ENCODE measurements at places on chromosomes 3 and 15. TPM values are rescaled to one million over a fixed set of nuclear protein-coding genes. Genes with fewer than 3 reads are reported as not detected.

The TICRR gene
- 0.10 TPM for total RNA-seq

The SV2B gene
- total RNA-seq: 2.9 TPM

The TP63 gene
- 0.19 TPM for total RNA-seq

The ST6GAL1 gene
- total RNA-seq: 53.3 TPM

The ATP13A5 gene
- total RNA-seq: not detected

The PPP1R14D gene
- not detected for total RNA-seq

The IL17RB gene
- total RNA-seq: 0.33 TPM

The LTF gene
- 3.6 TPM for total RNA-seq

The DAZL gene
- total RNA-seq: not detected

The CLDN1 gene
- total RNA-seq: 0.46 TPM

The PAQR9 gene
- not detected for total RNA-seq

The AP3B2 gene
- total RNA-seq: 1.4 TPM

The TMF1 gene
- total RNA-seq: 30.7 TPM

GRCh38 chr3:116179091-116179490 lies 266.2 kb downstream of the LSAMP start:
- no peak for DNase-seq

- DNase-seq: no peak
These were observed 6.6 kb downstream of the RHO start for GRCh38 chr3:129535075-129535474.

GRCh38 chr3:37912052-37912733 lies 50.5 kb downstream of the CTDSPL start:
- no peak for DNase-seq

GRCh38 chr3:13074006-13074375 lies 762 bp upstream of the IQSEC1 start:
- no peak for DNase-seq

DNA sequence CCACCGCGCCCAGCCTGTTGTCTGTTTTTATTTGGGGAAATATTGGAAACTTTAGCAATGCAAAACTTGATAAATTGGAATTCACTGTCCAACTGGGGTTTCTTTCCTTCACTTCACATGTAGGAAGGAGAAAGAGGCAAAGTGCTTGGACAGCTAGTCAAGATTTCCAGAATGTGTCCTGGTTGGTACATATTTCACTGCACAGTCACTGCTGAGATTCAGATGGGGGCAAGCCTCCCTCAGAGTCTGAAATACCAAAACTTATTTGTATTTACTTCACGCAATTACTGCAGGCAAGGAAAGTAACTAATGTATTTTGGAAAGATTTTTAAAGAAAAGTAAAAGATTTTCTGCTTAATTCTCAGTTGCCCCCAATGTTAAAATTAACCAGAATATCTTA lies 21.0 kb downstream of the LRRC31 start:
- DNase-seq: no peak

GRCh38 chr3:186454881-186455703 lies 89.1 kb downstream of the CRYGS start:
- no peak for DNase-seq

DNA sequence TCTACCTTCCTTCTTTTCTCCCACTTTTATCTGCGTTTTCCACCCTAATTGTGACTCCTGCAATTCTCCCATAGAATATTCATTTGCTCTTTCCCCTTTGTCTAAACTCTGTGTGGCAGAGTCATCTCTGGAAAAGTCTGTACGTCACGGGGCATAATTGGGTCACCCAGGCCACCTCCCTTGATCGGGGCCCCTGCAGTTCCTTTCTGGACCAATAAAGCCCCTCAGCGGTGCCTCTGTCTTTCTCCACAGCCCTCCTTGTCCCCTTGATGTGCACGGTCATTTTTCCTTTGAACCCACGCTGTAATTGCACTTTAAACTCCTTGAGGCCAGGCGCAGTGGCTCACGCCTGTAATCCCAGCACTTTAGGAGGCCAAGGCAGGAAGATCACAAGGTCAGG lies 10.7 kb downstream of the UPK1B start:
- no peak for DNase-seq

GRCh38 chr15:55868707-55869106 lies 124.7 kb downstream of the NEDD4 start:
- no peak for DNase-seq

DNA sequence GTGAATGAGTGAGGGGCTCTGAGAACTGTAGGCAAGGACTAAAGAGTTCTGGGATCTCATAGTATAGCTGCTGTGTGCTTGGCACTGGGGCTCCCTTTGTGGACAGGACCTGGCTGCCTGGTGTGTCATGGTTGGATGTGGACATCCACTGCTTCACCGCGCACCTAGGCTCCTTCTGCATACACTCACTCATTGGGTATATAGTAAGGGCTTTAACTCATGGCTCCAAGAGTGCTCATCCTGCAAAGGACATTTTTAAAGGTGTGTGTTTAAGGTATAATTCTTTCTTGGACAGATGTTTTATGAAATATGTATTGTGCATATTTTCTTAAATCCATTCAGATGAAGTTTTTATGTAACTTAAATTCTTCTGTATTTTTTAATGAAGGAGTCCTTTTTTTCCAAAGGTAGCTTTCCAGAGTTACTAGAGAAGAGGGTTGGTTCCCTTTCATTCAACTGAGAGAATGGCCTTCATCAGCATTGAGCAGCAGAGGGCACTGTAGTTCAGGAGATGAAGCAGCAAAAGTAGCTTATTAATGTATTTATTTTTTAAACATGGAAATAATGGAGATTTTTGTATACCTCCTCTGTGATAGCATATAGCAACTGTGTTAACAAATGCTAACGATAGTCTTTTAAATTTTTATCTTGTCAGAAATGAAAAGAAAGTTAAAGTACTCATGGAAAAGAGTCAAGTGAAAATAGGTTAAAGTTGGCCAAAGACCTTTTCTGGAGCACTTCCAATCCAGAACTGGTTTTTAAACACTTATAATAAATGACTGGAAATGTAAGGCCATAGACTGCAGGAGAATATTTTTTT lies 25.2 kb downstream of the OXNAD1 start:
- DNase-seq: no peak

- DNase-seq: no peak
These were observed 271.9 kb downstream of the FOXP1 start for GRCh38 chr3:71311661-71312046.

- peak; percentile 47 for DNase-seq
These were observed 3.0 kb upstream of the SLC28A1 start for GRCh38 chr15:84881520-84881830.

GRCh38 chr3:179450261-179450701 lies 989 bp downstream of the GNB4 start:
- DNase-seq: no peak

DNA sequence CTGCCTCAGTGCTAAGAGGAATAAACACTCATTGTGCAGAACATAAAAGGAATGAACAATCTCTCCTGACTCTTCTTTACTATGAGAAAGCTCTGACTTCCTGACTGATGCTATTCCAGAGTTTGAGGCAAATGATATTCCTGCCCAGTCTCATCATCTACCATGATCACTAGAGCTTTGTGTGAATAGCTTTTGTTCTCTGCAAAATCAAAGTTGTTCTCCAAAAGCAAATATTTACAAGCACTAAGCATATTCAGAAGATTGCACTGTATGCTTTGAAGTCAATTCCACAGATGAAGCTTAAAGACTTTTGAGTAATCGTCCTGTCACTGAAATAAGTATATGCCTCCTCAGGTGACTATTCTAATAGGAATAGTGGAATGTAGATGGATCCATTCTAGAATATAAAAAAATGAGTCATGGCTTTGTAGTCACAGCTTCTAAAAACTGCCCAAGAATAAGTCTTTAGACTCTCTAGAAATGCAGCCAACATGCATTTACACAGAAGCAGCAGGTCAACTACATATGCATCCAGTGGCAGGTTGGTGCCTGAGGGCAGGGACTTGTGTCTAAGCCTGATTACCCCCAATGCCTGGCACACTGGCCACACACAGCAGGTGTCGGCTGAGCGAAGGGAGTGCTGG lies 34.6 kb downstream of the TNFAIP8L3 start:
- DNase-seq: no peak

GRCh38 chr3:31486865-31487533 lies 45.7 kb upstream of the STT3B start:
- no peak for DNase-seq

GRCh38 chr3:197407526-197407925 lies 109.1 kb upstream of the DLG1 start:
- DNase-seq: peak; percentile 40

DNA sequence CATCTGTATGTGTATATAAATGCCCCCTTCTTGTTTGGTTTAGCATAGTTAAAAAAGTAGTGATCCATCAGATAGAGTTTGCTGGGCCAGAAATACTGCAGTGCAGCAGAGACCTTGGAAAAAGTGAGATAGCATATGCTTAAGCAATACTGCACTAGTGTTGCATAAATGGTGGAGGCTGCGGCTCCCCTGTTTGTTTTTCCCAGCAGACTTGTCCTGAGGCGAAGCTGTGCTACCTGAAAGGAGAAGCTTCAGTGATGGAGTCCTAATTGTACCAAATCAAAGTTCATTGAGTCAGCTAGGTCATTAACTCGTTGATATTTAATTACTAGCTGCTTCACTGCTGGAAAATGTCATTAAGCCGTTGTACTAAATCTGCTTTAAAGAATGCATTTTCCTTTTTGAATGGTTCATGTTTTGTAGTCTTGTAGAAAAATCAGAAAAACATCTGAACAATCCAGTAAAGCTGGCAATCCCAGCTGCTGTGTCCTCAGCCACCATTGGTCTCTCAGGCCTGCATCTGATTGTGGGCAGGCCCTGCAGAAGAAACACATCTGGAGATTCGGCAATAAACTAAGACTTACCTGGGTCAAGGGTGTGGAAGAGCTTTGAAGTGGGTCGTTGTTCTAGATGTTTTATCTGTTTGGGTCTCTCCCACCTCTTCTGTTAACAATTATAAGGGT lies 169.6 kb downstream of the B3GALNT1 start:
- no peak for DNase-seq

GRCh38 chr15:93089727-93090305 lies 805 bp upstream of the RGMA start:
- DNase-seq: no peak

DNA sequence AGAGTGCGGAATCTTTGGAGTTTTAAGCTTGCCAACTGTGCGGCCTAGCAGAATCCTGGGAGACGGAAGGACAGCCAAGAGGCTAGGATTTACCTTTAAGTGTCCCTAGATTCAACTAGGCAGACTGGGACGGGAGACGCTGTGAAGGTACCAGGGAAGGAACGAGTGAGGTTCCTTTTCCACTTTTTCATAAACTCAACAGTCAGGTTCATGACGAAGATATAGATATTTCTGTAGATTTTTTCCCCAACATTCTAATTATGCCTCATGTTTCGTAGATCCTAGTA lies 564 bp upstream of the GABPB1 start:
- DNase-seq: no peak

DNA sequence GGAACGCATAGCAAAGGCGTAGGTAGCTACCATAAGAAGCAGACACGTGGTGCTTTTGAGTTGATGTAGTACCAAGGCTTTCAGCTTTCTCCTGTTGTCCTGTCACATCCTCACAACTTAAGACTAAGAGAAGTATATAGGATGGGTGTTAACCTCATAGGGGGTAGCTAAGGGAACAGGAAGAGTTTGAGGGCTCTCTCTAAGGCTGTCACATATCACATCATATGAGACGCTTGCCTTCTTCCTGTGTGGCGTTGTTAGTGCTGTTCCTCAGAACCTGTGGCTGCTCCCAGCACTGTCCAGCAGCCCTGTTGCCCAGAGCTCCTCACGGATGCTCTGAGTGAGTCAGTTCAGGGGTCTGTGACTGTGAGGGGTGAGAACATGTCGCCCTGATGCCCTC lies 14.7 kb downstream of the DHX30 start:
- no peak for DNase-seq

GRCh38 chr3:134563601-134564000 lies 77.7 kb downstream of the CEP63 start:
- no peak for DNase-seq

- no peak for DNase-seq
These were observed 95.1 kb downstream of the RPL39L start for GRCh38 chr3:187044206-187044605.

GRCh38 chr3:17557749-17558463 lies 184.5 kb downstream of the TBC1D5 start:
- DNase-seq: no peak

GRCh38 chr3:119841808-119842471 lies 60.0 kb downstream of the NR1I2 start:
- DNase-seq: no peak

DNA sequence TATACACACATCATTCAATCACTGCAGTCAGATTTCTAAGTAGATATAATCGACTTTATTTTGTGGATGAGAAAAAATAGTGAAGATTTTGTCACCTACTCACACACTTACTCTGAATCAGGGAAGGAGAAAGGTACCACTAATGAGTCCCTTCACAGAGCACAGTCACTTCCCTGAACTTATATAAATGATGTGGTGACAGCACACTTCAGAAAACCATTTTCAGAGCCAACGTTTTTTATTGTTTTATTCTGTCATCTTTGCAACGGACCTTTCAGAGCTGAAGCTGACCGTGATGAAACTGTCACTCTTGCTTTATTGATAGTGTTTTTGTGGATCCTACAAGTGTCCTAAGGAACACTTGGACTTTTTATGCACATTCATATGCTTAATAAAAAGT lies 956.6 kb downstream of the SQOR start:
- no peak for DNase-seq

- DNase-seq: no peak
These were observed 148.4 kb downstream of the B3GALNT1 start for GRCh38 chr3:160956785-160957184.

- DNase-seq: no peak
These were observed 8.9 kb downstream of the CISH start for GRCh38 chr3:50602595-50603191.

GRCh38 chr15:43067717-43068461 lies 37.9 kb downstream of the UBR1 start:
- no peak for DNase-seq

GRCh38 chr15:38441130-38441519 lies 12.8 kb upstream of the FAM98B start:
- no peak for DNase-seq

- DNase-seq: peak; percentile 84
These were observed 858 bp downstream of the RBM5 start for GRCh38 chr3:50089609-50089945.

GRCh38 chr3:143247073-143247472 lies 127.5 kb downstream of the CHST2 start:
- no peak for DNase-seq

DNA sequence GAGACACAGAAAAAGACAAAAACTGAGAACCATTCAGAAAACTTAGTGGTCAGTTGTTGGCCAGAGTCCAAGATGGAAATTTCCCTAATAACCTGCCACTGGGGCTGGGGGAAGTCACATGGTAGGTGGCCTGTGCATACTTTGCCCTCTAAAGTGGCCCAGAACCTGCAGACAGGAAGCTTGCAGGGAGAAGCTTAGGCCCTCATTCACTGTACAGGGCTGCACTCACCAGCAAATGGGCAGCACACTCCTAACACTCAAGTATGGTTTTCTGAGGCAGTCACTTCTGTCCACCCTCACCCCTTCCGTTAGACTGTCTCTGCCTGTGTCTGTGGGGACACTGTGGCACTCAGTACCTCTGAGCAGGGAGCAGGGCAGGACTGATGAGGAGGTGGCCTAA lies 14.5 kb upstream of the RNU6-1 start:
- no peak for DNase-seq

- DNase-seq: no peak
These were observed 131.0 kb upstream of the TPRG1 start for GRCh38 chr3:189040656-189041335.
